ENCODE measurements at places on chromosomes 16 and 17.

GRCh38 chr17:9768381-9768934 lies 22.9 kb downstream of the DHRS7C start:
- DNase-seq = no peak

DNA sequence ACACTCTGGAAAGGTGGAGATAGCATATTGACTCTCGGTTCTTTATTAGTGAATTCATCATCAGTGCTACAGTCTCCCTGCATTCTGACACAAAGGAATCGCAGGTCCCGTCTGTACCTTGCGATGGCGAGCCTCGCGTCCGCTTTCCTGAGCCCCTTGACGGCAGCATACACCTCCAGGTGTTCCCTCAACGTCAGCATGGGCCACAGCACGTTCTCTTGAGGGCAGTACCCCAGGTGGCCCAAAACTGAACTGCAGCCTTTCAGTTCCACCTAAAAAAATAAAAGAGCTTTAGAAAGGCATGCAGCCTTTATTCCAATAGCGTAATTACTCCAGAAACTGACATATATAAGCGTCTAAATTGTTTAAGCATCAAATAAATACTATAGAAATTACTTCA lies 24.2 kb upstream of the ABCA9 start:
- DNase-seq = no peak

- no peak for DNase-seq
Measured at GRCh38 chr16:14965328-14965727, 9.5 kb upstream of the PDXDC1 start.

DNA sequence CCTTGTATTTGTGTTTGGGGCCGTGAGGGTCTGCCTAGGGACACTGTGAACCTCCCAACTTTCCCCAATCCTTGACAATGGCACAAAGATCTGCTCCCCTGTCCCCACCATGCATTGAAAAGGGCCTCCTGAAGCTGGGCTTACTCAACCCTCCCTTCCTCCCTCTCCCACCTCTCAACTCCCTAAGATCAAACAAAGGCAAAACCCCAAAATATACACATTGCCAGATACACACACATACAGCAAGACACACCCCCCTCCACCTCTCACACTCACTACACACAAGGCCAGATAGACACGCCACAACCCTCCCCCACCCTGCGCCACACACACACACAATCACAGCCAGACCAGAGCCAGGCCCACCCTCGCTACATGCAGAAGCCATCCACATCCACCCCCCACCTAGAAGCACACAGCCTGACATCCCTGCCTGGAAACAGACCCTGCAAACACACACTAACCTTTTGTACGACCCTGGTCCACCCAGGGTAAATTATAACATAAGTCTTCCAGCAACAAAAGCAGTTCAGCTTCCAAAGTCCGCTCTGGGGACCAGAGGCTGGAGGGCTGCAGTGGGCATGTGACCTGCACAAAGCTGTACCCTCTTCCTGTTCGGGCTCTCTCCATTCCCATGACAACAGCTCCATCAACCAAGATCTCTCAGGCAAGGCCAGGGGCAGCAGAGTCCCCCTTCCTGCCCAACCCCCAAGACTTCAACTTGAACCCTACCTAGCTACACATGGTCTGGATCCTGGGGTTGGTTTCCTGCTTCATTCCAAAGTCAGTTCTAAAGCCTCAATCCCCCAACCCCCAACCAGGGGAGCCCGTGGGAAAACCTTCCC lies 1.9 kb downstream of the PCGF2 start:
- no peak for DNase-seq

- DNase-seq = no peak
Measured at GRCh38 chr16:67296420-67296819, 17.1 kb downstream of the PLEKHG4 start.

- DNase-seq = no peak
Measured at GRCh38 chr17:1555651-1556471, 6.7 kb downstream of the PITPNA start.

DNA sequence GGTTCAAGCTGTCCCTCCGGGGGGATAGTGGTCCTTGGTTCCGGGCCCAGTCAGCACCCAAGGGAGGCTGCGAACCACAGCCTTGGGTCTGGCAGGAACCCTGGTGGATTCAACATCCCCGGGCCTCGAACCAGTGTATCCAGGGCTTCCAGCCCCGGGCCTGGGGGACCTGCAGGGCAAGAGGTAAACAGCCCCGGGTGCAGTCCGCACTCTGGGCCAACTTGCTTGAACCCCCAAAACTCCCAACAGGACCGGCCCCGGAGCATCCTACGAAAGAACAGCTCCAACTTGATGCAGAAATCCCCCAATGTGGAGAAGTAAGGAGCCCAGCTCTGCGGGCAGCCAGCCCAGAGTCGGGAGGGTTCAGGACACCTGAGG lies 1.5 kb upstream of the NEURL4 start:
- DNase-seq = no peak

GRCh38 chr17:8649157-8650118 lies 18.9 kb upstream of the MYH10 start:
- no peak for DNase-seq

GRCh38 chr17:82230609-82231311 lies 1.9 kb downstream of the SLC16A3 start:
- DNase-seq = peak; percentile 60

DNA sequence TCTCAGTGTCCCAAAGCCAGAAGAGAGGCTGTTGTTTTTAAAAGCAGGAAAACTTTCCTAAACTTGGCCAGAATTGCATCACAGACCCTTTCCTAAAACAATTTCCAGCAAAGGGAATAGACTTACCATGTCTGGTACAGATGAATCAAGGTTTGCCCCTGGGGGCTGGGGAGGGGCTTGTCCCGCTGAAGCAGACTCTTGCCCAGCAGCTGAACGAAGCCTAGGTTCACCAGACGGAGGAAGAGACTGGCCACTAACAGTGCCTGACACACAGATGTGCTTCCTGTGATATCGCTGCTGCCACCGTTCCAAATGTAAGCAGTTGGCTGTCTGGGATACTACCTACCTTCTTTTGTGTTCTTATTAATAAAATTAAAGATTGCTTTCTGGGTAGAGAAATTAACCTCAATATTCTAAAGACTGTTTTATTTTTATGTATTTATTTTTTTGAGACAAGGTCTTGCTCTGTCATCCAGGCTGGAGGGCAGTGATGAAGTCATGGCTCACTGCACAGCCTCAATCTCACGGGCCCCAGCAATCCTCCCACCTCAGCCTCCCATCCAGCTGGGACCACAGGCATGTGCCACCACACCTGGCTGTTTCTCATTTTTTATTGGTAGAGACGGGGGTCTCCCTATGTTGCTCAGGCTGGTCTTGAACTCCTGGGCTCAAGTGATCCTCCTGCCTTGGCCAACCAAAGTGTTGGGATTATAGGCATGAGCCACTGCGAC lies 13.5 kb downstream of the PRCD start:
- DNase-seq = no peak

DNA sequence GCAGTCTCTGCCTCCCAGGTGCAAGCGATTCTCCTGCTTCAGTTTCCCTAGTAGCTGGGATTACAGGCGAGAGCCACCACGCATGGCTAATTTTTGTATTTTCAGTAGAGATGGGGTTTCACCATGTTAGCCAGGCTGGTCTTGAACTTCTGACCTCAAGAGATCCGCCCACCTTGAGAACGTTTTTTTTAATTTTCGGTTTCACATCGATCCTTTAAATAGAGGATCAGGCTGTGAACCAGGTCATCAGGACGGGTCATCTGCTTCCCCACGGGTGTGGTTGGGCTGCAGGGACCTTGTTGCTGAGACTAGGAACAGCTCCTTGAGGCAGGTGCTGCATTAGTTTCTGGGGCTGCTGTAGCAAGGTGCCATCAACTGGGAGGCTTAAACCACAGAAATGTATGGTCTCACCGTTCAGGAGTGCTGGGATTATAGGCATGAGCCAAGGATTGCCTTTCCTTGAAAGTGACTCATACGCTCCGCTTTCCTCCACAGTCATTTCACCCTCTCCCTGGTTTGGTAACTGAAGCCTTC lies 7.9 kb upstream of the NAGPA start:
- DNase-seq = no peak

- DNase-seq = no peak
Measured at GRCh38 chr17:82121660-82122629, 23.9 kb upstream of the FASN start.

DNA sequence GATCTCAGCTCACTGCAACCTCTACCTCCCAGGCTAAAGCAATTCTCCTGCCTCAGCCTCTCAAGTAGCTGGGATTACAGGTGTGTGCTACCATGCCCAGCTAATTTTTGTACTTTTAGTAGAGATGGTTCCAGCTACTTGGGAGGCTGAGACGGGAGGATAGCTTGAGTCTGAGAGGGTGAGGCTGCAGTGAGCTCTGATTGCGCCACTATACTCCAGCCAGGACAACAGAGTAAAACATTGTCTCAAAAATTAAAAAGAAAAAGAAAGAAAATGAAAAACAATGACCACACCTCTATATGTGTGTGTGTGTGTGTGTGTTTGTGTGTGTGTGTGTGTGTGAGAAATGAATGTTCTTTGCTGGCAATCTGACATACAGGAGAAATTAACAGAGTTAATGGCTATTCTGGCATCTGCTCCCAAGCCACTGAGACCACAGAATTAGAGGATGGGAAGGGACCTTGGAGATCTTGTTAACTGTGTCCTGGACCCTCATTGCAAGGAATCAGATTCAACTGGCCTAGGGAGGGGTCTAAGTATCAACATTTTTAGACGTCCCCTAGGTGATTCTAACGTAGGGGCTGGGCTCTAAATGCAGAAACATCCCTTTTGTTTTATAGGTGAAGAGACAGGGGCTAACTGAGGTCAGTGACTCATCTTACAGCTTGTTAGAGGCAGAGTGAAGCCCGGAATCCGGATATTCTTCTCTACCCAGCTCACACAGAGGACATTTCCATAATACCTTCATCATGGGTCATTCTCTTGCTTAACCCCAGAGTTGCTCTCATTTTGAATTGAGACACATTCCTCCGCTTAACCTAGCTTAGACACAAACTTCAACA lies 16.4 kb upstream of the MARCHF10 start:
- DNase-seq = no peak

DNA sequence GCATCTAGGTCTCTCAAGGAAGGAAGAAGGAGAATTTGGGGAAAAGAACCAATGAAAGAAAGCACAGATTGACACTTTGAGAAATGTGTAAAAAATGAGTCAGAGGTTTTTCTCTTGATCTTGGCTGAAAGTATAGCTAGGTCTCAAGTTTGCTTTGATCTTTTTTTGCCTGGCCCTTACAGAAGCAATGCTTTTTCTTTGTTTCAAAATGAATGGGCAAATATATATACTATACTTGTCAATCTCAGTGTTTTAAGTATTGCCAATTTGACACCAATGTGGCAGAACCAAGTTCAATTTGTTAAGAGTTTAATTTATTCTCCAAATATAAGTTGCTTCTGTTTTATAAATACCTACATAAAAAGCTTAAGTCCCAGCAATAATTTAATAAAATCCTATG lies 119.6 kb downstream of the PPM1E start:
- DNase-seq = no peak

DNA sequence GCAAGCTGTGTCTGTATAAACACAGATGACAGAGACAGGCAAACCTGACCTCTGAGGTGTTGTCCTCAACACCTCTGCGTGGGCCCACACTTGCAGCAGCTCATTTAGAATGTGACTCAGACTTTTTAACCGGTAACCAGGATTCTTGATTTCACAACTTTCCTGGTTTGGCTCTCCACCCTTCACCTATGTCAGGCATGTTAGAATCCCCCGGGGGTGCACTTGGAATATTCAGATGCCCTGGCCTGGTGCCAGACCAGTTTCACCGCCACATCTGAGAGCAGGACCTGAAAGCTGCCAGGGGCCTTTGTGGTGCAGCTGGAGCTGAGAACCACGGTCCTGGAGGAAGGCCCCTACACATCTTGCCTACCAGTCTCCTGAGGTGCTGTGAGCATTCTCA lies 4.8 kb downstream of the DHODH start:
- DNase-seq = no peak

- DNase-seq = no peak
Measured at GRCh38 chr17:80969674-80970043, 22.0 kb upstream of the CHMP6 start.

DNA sequence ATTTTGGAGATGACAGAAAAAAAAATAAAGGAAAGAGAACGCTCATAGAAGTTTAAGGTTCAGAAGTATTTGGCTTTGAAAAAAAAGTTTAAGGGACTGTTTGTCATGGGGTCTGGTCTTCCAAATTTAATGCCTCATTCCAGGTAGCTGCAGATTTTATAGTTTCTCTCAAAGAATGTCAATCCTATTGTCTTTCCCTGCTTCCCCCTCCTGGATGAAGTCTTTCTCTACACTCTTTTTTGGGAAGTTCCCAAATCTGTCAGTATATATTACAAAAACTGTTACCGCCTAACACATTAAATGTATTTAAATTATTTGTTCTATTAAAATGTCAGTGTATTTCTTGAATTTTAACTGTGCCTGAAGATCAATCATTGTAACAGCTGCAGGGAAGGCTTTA lies 457.5 kb downstream of the MAF start:
- DNase-seq = no peak

DNA sequence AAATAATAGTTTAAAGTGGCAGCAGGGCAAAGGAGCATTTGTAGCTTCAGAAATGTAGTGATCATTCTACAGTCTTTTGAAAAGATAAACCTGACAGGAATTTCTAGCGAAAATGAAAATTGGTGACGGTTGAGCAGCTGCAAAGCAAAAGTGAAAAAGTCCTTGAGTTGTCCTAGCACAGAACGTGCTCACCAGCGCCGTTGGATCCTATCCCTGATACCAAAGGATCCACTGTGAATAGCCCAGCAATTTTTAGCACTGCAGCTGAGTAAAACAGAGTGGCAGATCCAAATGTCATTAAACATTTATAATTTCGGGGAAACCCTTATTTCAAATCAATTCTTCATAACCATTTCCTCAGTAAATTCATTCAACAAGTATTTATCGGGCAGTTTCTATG lies 453.8 kb upstream of the HSBP1 start:
- DNase-seq = no peak

- no peak for DNase-seq
Measured at GRCh38 chr16:86635176-86635876, 57.0 kb downstream of the FOXL1 start.

DNA sequence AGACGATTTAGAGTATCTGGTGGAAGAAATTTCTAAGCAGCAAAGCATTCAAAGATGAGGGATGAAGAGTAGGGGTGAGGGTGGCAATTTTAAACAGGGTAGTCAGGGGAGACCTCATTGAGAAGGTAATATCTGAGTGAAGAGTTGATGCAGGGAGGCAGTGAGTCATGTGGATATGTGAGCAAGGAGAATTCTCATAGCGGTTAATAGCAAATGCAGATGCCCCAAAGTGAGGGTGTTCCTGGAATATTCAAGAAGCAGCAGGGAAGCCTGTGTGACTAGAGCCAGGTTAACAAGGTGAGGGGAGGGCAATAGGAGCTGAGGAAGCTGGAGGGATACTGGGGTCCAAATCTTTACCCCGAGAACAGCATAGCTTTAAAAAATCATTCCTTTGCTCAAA lies 114.3 kb downstream of the SPACA3 start:
- DNase-seq = no peak

- DNase-seq = no peak
Measured at GRCh38 chr16:65743558-65743957, 621.7 kb upstream of the CDH11 start.

DNA sequence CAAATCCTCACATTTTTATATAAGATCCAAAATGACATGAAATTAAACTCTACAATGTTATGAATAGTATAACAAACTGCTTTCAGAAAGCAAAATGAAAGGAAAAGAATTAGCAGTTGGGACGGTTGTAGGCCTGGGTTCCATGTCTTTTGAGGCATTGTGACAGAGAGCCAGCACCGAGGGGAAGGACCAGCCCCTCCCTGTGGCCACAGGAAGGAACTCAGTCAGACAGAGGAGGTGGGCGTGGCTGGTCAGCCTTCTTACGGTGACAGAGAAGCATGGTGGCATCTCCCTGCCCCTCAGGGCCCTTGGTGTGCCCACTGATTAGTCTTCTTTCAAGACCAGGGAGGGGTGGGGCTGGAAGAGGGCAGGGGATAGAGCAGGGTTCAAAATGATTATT lies 5.7 kb downstream of the ZNF319 start:
- DNase-seq = peak; percentile 59
